ENCODE measurements at places on chromosomes 5 and 9.

DNA sequence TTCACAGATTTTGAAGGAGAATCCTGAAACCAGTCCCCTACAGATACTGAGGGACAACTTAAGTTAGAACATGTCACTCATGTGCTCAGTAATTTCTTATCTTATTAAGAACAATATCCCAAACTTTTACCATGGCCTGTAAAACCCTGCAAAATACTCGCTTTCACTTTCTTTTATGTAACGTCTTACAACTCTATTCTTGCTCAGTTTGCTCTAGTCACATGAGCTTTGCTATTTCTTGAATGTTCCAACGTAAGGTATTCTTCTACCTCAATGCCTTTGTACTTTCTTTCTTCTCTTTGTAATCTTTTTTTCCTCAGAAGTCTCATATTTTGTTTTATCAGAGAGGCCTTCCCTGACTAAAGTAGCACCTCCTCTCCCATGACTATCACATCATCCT is 14.1 kb downstream of the TMEM38B start:
- no peak for DNase-seq

DNA sequence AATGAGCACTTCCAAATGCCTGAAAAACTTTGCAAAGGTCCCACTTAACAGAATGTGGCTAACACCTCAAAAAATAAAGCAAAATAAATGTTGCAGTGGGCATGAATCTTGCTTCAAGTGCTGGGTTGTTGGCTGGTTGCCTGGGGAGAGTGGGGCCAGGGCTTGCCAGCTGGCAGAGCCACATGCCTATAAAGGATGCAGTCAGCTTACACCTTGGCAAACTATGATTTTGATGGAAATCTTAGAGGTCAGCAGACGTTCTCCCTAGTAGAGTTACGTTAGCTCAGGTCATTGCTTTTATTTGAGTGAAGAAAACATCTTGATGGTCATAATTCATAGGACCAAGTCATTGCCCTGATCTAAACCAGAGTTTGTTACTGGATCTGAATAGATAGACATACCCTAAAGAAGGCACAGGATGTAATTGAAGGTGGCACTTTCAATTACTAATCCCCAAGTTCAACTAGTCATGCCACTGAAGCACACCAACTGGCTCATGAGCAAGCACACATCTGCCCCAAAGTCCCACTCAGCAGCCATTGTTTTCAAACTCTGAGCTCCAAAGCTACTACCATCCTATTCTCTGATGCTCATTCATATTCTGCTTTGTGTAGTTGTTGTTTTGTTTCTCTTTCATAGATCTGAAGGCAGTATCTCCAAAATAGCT is 51.2 kb upstream of the ZSWIM6 start:
- peak; percentile 91 for DNase-seq

- DNase-seq, result no peak
Observed at GRCh38 chr9:71179183-71179582, 57.8 kb upstream of the TRPM3 start.

- no peak for DNase-seq
Observed at GRCh38 chr9:25913806-25914205, 235.6 kb upstream of the TUSC1 start.

- DNase-seq, result no peak
Observed at GRCh38 chr9:589723-590122, 251.8 kb upstream of the DMRT1 start.

GRCh38 chr5:119009131-119009530 is 20.8 kb upstream of the DTWD2 start:
- no peak for DNase-seq

DNA sequence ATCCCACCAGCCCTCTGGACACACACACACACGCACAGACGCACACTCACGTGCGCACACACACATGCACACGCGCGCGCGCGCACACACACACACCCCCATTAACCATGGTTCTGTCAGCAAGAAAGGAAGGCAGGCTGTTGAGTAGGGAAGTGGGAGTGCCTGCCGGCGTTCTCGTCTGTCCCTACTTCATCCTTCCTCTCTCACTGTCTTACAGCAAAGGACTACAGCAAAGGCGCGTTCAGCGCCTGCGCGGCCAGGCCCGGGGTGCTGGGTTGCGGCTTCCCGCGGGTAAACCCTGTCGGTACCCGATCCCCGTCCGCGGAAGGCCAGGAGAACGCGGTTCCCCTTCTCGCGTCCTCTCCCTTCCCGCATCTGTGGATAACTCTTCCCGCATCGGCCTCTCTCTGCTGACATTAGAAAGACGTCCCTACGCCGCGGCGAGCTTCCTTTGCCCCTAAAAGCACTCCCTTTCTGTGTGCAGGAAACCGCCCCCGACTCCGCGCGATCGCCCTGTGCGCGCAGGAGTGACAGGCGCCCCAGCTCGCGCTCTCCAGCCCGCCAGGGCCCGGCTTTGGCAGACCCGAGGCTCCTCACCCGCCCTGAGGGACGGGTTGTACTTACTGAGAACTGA is 219.2 kb downstream of the AGTPBP1 start:
- no peak for DNase-seq
